ENCODE measurements at places on chromosomes 16 and 17.

DNA sequence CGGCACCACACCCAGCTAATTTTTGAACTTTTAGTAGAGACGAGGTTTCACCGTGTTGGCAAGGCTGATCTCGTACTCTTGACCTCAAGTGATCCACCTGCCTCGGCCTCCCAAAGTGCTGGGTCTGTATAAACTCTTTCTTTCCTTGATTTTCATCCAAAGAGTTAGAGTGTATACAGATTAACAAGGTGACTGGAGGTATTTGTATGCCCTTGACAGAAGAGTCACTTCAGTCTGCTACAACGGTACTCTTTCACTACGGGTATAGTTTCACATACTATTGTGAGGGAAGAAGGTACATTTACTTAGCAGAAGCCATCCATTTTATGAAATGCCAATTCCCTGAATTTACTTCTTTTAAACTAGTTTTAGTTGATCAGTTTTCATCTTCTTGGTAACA lies 32.5 kb downstream of the PPM1E start:
- DNase-seq = no peak

DNA sequence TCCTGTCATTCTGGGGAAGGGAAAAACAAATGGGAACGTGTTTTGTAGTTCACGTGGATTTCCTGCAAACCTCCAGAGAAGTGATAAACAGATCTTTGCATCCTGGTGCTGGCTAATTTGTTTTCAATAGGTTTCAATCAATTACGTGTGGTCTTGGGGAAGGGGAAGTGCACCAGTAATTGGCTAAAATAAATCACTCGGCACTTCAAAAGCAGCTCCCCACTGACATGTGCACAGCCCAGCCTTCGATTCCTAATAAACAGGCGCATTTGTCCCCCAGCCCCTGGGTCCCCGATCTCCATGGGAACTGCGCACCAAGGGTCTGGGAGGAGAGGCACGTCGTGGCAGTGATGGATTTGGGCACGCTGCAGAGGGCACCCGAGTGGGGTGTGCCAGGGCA lies 112.9 kb upstream of the GSE1 start:
- no peak for DNase-seq

GRCh38 chr16:47565454-47565853 lies 104.3 kb downstream of the PHKB start:
- DNase-seq = peak; percentile 45

GRCh38 chr16:84110527-84110926 lies 6.2 kb downstream of the MBTPS1 start:
- DNase-seq = no peak

GRCh38 chr17:83101805-83102480 lies 22.5 kb downstream of the METRNL start:
- DNase-seq = no peak

GRCh38 chr16:67558859-67559258 lies 3.5 kb upstream of the CTCF start:
- DNase-seq = no peak

DNA sequence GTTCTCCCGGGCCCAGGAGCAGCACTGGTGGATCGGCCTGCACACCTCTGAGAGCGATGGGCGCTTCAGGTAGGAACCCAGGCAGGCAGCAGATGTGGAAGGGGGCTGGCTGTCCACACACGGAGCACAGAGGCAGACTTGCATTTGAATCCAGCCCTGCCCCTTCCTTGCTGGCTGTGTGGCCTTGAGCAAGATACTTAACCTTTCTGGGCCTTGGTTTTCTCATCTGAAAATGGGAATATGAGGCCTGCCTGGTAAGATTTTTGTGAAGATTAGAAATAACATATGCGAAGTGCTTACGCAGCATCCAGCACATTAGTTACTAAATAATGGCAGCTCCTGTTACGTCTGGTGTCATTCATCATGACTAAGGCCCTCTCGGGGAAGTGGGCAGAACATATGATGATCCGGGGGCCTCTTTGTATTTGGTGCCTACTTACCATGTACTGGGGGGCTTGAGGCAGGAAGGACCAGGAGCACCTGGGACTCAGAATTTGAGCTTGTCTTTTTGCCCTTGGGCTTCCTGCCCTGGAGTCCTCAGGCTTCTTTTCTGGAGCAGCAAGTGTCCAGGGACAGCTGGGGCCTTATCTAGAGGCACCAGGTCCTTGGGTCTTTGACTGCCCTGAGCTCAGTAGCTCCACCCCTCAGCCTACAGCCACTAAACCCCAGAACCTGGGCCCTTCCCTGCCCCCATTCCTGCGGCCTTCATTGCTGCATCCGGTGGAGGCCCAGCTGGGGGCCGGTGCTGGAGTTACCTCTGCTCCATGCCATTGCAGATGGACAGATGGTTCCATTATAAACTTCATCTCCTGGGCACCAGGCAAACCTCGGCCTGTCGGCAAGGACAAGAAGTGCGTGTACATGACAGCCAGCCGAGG lies 53.8 kb downstream of the MRC2 start:
- DNase-seq = no peak

GRCh38 chr17:79070266-79070880 lies 4.3 kb upstream of the ENGASE start:
- no peak for DNase-seq

DNA sequence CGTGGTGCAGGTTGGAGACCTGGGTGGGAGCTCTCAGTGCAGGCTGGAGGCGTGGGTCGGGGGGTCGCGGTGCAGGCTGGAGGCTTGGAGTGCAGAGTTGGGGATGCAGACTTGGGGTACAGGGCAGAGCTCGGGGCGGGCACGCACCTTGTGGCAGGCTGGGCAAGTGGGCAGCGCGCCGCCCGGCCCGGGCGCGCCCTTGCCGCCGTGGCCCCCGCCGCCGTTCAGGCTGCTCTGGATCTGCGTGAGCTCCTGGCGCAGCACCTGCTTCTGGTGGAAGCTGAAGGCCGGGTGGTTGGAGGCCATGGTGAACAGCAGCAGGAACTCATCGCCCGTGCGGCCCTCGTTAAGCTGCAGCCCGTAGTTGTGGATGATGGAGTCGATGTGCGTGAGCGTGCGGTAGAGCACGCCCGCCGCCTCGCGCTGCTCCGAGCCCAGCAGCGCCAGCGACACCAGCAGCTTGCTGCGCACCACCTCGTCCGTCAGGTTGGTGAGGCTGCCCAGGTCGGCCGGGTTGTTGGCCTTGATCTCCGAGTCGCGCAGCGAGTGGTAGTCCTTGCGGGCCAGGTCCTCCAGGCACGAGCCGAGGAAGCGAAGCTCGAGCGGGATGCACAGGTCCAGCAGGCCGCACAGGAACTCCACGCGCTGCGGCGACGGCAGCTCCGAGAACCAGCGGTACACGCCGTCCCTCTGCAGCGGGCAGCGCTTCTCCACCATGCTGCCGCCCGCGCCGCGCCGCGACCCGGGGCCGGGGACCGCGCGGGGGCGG lies 1.1 kb downstream of the ZCCHC14 start:
- no peak for DNase-seq

DNA sequence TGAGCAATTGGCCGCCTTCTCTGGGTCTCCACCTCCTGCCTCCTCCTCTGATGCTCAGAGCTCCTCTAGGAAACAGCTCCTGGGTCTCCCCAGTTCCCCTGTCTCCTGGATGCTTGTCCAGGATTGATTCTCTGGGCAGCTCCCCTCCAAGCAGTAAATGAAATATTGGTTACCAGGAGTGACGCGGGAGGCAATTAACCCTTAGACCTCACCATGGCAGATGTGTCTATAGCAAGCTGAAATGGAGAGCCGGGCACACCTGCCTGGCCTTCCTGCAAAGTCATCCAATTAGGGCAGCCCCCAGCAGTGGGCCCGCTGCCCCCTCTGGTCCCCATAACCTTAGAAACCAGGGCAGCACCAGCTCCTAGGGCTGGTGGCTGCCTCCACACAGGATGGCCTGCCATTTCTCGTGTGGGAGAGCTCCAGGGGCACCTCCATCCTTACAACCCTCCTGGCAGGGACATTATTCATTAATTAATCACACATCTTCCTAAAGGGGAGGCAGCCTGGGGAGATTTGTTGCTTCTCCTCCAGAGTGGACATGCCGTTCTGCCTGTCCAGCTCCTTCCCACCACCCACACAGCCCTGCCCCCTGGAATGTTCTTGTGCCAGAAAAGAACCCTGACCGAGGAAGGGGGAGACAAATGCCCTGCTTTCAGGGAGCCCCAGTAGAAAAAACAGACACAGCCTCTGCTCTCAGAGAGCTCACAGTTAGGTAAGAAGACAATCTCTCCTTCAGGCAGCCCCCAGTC lies 8.3 kb upstream of the KIF18B start:
- no peak for DNase-seq

DNA sequence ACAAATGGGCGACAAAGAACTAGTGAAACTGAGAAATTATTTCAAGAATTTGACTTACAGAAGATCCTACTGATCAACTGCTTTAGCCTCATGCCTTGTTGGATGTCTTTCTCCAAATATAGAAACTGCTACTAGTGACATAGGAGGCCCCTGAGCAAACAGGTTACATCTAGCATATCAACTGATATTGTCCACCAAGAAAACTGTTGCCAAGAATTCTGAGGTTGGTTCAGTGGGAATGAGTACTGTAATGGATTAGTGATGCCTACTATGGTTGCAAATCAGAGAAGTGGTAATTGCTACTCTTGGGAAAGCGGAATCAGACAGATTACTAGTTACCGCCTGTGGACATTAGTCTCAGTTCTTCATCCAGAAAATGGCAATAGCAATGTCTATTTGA lies 10.0 kb downstream of the CDC27 start:
- no peak for DNase-seq

- DNase-seq = no peak
These were observed 22.9 kb upstream of the CDH13 start for GRCh38 chr16:82603784-82604411.

GRCh38 chr16:85613604-85614337 lies 649 bp downstream of the GSE1 start:
- DNase-seq = no peak

DNA sequence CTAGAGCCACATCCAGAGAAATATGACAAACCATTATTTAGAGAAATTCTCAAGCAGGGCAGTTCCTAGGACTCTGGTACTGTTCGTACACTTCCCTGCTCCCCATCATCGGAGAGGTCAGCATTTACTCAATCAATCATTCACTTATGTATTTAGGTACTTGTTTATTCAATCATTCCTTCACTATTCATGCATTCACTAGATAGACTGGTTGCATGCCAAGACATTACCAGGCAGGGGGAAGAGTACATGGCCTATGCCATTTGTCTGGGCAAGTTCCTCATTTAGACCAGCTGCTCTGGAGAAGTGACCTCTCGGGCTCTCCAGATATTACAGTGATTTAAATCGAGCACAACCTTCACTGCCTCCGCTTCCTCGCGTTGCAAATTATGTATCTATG lies 603.4 kb downstream of the KCNJ2 start:
- DNase-seq = no peak

GRCh38 chr16:49631187-49632041 lies 224.5 kb downstream of the ZNF423 start:
- no peak for DNase-seq

DNA sequence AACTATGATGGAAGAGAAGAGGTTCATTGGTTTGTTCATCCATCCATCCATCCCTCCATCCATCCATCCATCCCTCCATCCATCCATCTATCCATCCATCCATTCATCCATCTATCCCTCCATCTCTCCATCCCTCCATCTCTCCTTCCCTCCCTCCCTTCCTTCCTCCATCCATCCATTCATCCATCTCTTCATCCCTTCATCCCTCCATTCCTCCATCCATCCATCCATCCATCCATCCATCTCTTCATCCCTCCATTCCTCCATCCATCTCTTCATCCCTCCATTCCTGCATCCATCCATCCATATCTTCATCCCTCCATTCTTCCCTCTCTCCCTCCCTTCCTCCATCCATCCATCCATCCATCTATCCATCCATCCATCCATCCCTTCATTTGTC lies 10.0 kb upstream of the PPL start:
- DNase-seq = no peak

DNA sequence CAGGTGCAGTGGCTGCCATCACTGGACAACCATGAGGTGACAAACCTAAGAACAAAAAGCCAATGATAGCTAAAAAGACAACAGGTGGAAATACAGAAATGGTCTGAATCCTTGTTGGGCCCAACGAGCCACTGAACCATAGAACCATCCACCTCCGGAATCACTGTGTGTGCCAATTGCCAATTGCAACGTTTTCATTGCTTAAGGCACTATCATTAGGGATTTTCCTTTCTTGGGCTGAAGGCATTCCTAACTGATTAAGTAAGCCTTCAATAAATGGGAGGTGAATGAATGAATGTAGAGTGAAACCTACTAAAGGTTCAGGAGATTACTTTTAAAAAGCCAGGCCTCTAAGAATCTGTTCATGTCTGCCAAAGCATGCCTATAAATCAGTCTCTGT lies 3.6 kb downstream of the USP31 start:
- DNase-seq = peak; percentile 23

DNA sequence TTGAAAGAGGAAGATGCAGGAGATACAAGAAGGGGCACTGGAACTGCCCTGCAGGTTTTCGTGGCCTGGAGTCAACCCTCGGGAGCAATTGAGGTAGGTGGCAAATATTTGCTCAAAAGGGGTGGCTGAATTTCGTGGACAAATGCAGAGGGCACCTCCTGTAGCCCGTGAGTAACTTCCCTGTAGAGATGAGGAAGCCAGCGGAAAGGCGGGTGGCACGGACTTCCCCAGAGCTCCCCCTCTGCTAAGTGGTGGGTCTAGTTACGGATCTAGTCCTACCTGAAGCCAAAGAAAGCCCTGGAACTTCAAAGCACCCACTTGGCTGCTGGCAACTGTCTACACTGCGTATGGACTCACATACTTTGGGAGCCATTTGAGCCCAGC lies 1.0 kb upstream of the ATP2C2 start:
- no peak for DNase-seq

DNA sequence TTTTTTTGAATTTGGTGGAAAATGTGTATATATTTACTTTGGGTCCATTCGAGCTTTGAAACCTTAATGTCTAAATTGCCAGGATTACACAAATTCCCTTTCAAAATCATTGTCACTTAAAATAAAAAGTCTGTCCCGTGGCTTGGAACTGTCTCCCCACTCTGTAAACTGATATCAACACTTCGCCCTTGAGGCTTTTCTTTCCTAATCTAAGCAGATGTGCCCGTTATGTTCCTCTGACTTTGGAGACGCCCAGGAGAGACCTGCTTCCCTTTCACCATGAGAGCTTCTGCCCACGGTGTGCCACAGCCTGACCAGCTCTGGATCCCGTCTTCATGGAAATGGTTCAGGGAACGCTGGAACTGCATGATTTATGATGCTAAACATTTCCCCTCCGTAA lies 151.3 kb downstream of the C16orf95 start:
- no peak for DNase-seq

DNA sequence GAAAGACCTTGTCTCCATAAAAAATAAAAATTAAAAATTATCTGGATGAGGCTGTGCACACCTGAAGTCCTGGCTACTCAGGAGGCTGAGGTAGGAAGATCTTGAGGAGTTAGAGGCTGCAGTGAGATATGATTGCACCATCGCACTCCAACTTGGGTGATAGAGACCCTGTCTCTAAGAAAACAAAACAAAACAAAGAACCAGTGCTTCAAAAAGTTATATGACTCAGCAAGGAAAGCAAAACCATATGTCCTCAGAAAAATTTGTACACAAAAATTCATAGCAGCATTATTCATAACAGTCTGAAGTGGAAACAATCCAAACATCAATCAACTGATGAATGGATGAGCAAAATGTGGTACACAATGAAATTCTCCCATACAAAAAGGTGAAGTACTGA lies 48.9 kb downstream of the SLFN5 start:
- peak; percentile 71 for DNase-seq

GRCh38 chr16:88941913-88942909 lies 34.8 kb downstream of the CBFA2T3 start:
- no peak for DNase-seq
